ENCODE measurements at places on chromosomes 6 and 20. TPM values are rescaled to one million over a fixed set of nuclear protein-coding genes. Genes with fewer than 3 reads are reported as not detected.

BMP2 gene
- 0.92 TPM for total RNA-seq

- peaks cover 17% of the 10 kb centered on the region for H3K36me3 ChIP-seq
- no peak for DNase-seq
- no peak overlapping the region for H3K4me3 ChIP-seq
- H3K27me3 ChIP-seq: no peaks in the 10 kb centered on the region
Measured at GRCh38 chr6:85581572-85581971, 12.1 kb downstream of the SNX14 start.

GRCh38 chr20:19812056-19812455, 54.0 kb downstream of the RIN2 start:
- H3K4me3 ChIP-seq: no peak overlapping the region
- H3K27ac ChIP-seq: no peak overlapping the region
- DNase-seq: no peak
- no peaks in the 10 kb centered on the region for H3K27me3 ChIP-seq
- H3K4me1 ChIP-seq: peaks cover 66% of the 10 kb centered on the region

DNA sequence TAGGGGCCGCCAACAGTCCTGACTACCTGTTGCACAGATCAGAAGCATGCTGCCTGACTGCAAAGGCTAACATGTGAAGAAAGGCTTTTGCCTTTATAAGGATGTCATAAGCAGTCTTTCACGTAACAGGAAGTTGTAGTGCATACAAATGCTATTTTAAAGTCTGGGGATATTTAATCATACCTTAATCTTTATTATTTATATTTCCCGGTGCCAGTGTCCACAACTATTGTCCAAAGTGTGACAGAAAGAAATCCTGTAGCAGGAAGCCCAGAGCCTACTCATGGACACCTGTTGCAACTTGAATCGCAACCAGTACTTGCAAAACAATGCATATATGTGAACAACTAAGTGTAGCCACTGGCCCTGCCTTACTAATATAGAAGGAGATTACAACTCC, 235.8 kb downstream of the ALDH8A1 start:
- no peaks in the 10 kb centered on the region for H3K36me3 ChIP-seq
- no peak for DNase-seq
- peaks cover 7% of the 10 kb centered on the region for H3K4me1 ChIP-seq
- no peak overlapping the region for H3K4me3 ChIP-seq

DNA sequence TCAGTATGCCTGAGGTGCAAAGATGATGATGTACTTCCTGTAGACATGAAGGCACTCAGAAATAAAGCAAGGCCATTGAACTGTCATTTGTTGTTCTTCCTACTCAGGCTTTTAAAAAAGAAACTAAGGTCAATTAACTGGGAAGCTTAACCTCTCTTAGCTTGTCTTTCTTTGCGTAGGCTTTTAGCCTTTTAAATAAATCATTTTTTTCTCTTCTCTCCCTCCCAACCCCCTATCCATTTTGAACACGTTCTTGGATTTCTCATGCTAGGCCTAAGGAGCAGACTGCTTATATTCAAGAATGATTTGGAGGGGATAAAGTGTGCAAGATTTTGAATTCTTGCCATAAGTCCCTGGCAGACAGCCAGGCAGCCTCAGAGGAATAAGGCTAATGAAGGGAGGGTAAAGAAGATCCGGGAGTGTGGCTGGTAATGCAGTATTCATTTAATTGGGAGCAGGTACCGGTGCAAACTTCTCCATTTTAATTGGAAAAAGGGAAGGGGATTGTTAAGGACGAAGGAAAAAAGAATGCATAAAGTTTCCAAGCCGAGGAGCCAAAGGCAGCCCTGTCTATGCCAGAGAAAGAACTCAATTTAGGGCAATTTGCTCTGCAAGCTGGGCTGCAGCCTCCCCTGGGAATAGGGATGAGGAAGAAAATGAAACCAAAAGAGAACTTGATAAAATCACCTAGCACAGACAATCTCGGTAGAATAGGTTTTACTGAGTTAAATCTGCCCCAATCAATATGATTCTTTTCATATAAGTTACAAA, 343.8 kb upstream of the MMS22L start:
- no peaks in the 10 kb centered on the region for H3K36me3 ChIP-seq
- H3K27me3 ChIP-seq: no peaks in the 10 kb centered on the region
- no peak for DNase-seq
- no peak overlapping the region for H3K27ac ChIP-seq
- peaks cover 25% of the 10 kb centered on the region for H3K4me1 ChIP-seq

DNA sequence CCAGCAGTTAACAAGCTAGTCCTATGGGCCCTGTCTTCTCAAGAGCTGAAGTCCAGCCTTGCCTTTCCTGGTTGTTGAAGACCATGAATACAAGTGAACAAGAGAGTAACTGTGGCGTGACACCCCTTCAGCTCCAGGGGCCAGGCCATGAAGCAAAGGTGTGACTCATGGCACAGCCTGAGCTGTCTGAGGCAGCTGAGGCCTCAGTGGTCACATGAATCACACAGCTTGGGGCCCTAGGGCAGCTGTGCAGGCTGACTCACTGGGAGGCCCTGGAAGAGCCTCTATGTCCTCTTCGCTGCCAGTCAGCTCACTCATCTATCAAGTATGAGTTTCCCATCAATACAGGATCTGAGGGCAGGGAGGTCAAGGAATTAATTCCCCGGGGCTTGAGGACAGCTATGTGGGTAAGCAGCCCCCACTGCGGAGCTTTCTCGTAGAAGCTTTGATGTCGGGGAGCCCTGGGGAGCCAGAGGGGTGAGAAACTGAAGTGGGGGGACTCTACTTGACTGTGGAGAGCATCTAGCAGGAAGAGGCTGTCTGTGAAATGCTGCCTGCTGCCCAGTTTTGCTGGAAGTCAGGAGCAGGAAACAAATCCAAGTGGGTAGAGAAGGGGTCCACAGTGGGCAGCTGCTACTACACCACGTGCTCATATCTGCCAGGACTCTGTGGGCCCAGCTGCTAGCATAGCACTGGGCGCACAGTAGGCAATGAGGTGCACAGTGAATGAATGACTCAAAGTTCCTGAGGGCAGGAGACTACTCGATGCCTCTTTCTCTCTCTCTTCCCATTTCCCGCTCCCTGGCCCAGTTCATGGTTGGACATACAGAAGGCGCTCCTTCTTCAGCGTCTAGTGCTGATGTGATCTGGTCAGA, 13.7 kb upstream of the FAM83C start:
- H3K4me3 ChIP-seq: peak overlapping the region; percentile 51
- DNase-seq: no peak
- H3K27ac ChIP-seq: peak overlapping the region; percentile 99
- peaks cover 89% of the 10 kb centered on the region for H3K4me1 ChIP-seq
- H3K36me3 ChIP-seq: no peaks in the 10 kb centered on the region

BEND6 gene
- total RNA-seq: 10.9 TPM

DNA sequence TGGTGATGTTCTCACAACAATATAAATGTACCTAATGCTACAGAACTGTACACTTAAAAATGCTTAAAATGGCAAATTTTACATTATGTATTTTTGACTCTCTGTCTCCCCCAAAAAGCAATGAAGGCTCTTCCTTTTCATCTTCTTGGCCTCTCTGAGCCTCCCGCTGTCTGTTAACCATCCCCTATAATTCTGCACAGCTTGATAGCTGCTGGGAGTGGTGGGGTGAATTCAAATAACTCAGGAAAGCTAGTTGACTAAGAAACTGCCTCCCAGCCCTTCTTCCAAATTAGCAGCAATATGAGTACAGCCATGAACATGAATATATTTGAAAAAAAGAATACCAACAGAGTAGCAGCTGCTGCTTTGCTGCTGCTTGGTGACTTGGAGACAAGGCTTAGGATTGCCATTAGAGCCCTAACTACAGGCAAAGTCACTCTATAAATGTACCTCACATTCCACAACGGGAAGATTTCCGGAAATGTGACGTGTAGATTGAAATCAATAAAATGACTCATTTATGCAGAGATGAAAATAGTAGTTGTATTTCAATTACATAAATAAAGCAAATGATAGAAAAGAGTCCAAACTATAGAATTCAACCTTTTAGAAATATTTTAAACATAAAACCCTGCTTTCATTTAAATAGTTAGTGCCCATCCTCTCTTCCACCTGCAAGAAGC, 200.1 kb upstream of the HEY2 start:
- no peaks in the 10 kb centered on the region for H3K4me1 ChIP-seq
- H3K27ac ChIP-seq: no peak overlapping the region
- H3K4me3 ChIP-seq: no peak overlapping the region
- no peaks in the 10 kb centered on the region for H3K27me3 ChIP-seq
- no peak for DNase-seq

- peaks cover 19% of the 10 kb centered on the region for H3K4me1 ChIP-seq
- no peak overlapping the region for H3K4me3 ChIP-seq
- no peaks in the 10 kb centered on the region for H3K27me3 ChIP-seq
- no peak for DNase-seq
- peaks cover 2% of the 10 kb centered on the region for H3K36me3 ChIP-seq
Measured at GRCh38 chr6:25056130-25056529, 120.4 kb upstream of the RIPOR2 start.

FOXF2 gene
- total RNA-seq: not detected
